Stimulated activated CD4-positive, alpha-beta T cell treated with anti-CD3 and anti-CD28 coated beads, Interleukin-4, amount 100 ng/mL, for 1 hour (primary cell): ENCODE measurements at places on chromosomes 2 and 18.

DNA sequence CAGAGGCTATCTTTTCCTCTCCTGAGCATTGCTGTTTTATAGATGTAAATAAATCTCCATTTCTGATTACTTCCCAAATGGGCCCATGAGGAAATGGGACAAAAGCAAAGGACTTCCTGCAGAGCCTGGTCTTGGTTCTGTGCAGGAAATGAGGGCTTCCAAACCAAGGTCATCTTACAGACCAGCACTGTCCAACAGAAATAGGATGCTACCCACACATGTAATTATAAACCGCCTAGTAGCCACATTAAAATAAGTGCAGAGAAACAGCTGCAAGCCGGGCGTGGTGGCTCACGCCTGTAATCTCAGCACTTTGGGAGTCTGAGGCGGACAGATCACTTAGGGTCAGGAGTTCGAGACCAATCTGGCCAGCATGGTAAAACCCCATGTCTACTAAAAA, 6.2 kb downstream of the TTL start:
- DNase-seq, result no peak

GRCh38 chr18:51337406-51337805, 139.9 kb upstream of the MEX3C start:
- DNase-seq, result no peak

DNA sequence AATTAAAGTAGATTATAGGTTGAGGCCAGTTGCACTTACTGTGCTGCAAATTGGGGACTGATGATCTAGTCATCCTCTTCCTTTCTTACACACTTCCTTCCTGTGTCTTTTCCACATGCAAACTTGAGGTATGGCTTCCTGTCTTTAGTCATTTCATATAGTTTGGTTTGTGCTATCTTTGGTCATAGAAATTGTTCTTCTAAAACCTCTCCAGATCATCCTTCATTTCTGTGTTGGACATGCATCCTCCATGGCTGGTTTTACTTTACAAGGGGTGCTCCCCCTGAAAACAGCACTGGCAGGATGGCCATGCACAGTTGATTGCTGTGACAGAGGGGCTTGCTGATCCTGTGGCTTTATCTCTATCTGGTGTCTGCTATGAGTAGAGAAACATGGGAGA, 36.5 kb downstream of the MGAT5 start:
- DNase-seq, result no peak

GRCh38 chr2:159381574-159381973, 95.1 kb upstream of the WDSUB1 start:
- no peak for DNase-seq

- no peak for DNase-seq
These were observed 74.8 kb upstream of the SOX11 start for GRCh38 chr2:5617358-5617757.

GRCh38 chr2:24697792-24698191, 95.4 kb downstream of the PTRHD1 start:
- DNase-seq, result no peak

GRCh38 chr18:3219241-3219630, 532 bp downstream of the MYOM1 start:
- no peak for DNase-seq

- DNase-seq, result no peak
These were observed 67.2 kb upstream of the PELI1 start for GRCh38 chr2:64211276-64211921.

DNA sequence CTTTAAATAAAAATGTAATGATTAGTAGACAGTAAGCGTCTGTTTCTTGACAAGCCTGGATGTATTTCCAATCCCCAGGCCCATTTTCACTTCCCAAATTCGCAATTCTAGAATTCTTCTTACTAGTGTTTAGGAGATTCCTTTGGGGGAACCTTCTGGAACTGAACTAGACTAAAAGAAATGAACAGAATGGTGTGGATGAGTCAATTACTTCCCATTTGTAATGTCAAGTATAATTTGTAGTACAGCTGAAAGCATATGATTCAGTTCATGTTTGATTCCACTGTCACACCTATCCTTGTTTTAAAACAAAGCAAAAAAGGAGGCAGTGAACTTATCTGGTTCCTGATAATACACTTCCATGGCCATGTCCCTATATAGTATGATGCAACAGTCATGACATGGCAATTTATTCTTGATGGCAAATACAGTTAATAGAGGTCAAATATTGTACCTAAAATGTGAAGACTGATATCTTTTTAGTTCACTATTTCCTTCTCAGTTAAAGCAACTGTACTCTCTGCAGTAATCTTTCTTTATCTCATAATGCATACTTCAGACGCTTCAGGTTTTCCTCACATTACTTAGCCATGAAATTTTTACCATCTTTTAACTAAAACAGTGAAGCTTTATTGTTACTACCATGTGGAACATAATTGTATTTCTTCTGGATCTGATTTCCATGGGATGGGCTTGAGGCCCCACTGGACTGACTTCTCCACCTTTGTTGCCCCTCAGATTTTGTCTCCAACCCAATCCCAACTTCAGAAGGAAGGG, 2.0 kb downstream of the IDH1 start:
- DNase-seq, result no peak

GRCh38 chr18:45409971-45410370, 205.3 kb upstream of the SLC14A2 start:
- no peak for DNase-seq

DNA sequence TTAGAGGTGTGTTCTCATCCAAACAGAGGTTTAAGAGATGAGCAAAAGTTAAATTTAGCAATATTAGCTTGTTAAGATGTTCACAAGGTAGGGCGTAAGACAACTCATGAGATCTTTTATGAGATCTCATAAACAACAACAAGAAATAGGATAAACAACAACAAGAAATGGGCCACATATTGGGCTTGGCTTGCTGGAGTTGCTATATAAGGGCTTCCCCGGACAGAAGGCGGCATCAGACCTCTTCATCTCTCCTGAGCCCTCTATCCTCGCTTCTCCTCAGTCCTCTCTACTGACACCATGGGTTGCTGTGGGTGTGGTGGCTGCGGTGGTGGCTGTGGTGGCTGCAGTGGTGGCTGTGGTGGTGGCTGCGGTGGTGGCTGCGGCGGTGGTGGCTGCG, at the start of gene SCYGR8:
Gene SCYGR8, plus strand, starts transcription at position 301 of the 400 bp plus-strand sequence. Its CDS starts 0 bp downstream, at position 301.
- DNase-seq, result no peak

- DNase-seq, result no peak
These were observed 23.3 kb downstream of the CLASP1 start for GRCh38 chr2:121625953-121626352.

DNA sequence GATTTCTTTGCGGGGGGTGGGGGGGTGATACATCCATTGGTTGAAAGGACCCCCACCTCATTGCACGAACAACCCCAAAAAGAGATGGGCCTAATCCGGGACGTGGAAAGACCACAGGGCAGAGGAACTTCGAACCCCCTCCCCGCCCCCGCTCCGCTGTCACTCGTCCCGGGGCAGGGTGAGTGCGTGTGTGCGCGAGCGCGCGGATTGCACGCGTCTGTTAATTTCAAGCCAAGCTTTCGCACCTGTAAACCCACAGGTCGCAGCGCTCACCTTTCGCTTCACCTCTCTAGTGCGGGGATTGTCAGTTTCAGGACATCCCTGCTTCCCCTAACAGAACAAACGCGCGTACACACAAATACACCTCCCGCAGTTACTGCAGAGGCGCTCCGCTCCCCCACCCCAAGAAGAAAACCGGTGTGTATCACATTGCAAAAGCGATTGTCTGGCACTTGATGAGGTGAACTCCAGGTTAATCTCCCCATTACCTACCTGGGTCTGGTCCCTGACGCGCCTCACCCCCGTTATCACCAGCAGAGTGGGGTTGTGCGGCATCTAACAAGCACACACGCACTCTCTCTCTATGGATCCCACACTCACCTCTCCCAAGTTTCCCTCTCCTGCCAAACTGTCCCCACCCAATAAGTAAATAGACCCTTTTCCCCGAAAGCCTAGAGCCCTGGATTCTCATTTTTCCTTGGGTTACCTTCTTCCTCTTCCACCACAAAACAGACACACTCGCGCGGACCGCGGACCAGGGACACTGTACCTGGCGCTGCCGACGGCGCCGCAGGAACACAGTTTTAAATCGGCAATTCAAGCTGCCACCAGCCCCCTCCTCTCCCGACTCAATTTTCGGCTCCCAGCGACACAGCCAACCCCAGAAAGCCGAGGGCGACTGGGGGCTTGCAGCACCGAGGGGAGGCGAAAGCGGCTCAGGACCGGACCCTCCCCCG, 1.0 kb downstream of the CYP26B1 start:
- DNase-seq, result no peak

DNA sequence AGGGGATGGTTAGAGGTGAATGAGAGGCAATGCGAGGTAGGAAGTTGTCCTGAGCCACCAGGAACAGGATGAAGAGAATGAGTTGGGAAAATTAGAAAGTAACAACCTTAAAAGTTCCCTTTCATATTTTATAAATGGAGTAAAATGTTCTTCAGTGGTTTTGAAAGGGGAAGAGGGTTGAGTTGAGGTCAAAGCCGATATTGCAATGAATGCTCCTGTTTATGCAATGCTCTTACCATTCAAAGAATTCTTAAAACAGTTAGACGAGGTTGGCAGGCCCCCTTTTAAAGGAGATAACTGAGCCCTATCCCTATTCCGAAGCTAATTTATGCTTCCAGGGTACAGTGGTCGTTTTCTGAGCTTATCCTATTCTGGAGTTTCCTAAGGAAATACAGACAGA, 2110.3 kb upstream of the CELF4 start:
- DNase-seq, result no peak

GRCh38 chr2:175599966-175600831, 401.9 kb downstream of the LNPK start:
- DNase-seq, result no peak

GRCh38 chr2:204220896-204221295, 284.3 kb downstream of the ICOS start:
- DNase-seq, result no peak

- DNase-seq, result no peak
These were observed 93.5 kb downstream of the FAM124B start for GRCh38 chr2:224308272-224308911.

DNA sequence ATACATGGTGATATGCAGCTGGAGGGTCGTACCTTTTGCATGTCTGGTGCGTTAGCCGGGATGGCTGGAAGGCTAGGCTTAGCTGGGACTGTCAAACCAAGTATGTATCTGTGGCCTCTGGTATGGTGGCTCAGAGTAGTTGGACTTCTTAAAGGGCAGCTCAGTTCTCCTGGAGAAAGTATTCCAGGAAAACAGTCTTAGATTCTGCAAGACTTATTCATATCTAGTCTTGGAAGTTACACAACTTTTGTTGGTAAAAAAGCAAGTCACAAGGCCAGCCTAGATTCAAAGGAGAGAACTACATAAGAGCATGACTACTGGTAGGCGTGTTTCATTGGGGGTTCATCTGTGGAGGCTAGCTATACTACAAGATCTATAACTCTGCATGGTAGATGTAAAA, 45.5 kb downstream of the EML4 start:
- DNase-seq, result no peak

DNA sequence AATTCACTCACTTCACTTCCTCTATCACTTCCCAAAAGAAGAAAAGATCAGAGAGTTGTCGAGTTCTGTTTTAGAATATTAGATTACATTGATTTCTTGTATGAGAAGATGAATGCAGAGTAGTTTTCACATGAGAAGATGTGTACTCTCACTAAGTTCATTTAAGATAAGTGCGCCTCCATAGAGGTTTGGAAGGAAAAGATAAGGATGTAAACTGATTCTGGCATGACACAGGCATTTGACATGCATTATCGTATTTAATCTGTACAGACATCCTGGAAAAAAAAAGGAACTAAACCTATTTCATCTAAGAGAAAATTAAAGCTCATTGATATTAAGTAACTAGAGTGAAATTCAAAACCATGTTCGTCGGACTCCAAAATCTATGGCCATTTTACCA, 152.2 kb upstream of the CRIM1 start:
- no peak for DNase-seq

DNA sequence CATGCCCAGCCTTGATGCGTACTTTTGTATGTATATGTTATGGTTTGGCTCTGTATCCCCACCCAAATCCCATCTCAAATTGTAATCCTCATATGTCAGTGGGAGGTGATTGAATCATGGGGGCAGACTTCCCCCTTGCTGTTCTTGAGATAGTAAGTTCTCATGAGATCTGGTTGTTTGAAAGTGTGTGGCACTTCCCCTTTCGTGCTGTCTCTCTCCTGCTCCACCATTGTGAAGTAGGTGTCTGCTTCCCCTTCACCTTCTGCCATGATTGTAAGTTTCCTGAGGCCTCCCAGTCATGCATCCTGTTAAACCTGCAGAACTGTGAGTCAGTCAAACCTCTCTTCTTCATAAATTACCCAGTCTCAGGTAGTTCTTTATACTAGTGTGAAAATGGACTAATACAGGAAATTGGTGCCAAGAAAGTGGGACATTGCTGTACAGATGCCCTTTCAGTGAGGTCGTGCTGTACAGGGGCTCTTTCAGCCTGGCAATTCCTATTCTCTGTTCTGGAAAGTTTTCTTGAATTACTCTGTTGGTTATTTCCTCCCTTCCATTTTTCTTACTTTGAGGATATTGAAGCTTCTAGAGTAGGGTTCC, 38.2 kb downstream of the KCMF1 start:
- DNase-seq, result no peak

DNA sequence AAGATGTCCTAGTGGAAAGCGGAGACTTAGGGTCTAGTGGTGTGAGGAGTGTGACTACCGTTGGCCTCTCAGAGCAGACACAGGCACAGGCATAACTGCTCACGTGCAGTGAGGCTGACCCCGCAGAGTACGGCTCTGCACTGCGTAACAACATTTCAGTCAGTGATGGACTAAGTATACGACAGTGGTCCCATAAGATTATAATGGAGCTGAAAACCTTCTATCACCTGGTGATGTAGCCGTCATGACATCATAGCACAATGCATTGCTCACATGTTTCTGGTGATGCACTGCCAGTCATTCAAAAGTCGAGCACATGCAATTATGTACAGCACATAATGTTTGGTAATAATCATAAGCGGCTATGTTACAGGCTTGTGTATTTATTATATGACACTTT, 179.6 kb downstream of the VAPA start:
- DNase-seq, result no peak

- no peak for DNase-seq
These were observed 123.2 kb downstream of the KCNS3 start for GRCh38 chr2:18001671-18002070.

DNA sequence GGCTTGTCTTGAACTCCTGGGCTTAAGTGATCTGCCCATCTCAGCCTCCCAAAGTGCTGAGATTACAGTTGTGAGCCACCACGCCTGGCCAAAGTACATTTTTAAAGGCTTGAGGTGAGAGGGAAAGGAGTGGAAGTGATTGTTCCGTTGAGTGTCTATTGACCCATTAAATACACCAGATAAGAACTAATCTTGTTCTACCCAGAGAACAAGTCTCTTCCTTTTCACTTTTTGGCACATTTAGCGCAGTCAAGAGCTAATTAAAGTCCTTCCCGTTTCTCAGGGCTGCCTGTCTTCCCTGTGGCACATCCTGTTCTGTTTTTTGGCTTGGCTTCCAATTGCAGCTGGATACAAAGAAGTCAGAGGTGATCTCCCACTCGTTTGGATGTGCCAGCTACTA, 172.3 kb downstream of the ALPK2 start:
- DNase-seq, result no peak
